ENCODE measurements at places on chromosomes 1 and 21.
A peak's percentile ranks its signal among the peaks of the same experiment; 100 is the strongest.

- no peak for DNase-seq
These were observed 33.5 kb upstream of the CCDC27 start for GRCh38 chr1:3718764-3719163.

DNA sequence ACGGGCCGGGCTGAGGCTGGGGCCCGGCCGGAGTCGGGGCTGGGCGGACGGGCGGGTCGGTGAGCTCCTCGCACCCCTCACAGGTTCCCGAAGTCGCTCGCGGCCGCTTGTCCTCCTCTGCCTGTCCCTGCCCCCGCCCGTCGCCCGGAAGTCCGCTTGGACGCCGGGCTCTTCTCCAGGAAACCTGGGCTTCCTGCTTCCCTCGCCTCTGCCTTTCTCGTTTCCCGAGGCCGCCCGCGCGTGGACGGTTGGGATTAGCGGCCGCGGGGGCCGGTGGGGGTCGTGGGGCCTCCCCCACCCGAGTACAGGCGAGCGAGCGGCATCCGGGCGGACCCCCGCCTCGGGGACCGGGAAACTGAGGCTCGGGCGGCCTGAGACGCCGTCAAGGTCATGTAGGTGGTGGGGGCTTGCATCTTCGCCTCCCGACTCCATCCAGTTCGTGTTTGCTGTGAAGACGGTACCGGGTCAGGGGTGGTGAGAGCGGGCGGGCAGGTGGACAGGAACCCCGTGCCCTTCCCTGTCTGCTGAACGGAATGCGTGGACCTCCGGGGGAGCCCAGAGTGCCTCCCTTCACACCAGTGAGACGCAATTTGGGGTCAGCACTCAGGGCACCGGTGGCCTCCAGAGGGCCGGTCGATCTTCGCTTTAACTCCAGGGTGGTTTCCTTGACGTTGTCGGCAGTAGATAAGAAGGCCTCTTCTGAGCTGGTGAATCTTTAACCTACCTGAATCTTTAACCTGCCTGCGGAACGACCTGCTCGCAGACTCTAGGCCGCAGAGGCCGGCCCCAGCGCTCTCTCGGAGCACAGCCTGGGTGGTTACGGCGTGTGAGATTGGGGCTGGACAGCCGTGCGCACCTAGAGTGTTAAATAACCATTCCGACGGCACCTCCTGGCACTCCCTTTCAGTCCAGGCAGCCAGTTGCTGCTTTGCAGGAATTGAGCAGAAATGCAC lies 686 bp downstream of the ARF1 start:
- peak; percentile 43 for DNase-seq

DNA sequence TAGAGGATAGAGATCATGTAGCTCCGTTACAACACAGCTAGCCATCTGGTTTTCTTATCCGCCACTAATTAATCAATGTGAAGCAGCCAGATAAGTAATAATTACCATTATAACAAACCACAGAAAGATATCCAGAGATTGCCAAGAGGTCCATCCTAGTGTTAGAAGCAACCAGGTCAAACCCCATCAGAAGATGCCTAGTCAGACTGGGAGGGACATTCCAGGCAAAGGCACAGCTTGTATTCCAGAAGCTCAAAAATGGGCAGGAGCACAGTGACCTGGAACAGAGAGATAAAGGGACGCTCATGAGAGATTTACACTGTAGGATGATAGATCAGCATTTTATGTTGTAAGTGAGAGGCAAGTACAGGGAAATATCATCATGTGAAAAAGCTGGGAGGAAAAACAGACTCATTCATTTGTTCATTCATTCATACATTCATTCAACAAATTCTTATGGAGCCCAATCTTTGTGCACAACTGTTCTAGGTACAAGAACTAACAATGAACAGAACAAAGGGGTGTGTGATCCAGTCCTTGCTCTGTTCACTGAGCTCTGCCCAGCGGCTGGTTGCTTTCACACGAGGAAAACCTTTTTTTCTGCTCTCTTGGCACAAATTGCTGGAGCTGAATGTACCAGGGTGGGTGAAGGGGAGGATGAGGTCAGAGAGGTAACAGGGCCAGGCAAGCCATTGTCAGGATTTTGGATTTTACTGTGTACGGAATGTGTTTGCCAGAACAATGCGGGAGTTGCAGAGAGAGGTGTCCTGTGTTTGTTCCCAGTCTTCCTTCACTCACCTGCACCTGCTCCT lies 240.8 kb upstream of the FGGY start:
- DNase-seq, result no peak

DNA sequence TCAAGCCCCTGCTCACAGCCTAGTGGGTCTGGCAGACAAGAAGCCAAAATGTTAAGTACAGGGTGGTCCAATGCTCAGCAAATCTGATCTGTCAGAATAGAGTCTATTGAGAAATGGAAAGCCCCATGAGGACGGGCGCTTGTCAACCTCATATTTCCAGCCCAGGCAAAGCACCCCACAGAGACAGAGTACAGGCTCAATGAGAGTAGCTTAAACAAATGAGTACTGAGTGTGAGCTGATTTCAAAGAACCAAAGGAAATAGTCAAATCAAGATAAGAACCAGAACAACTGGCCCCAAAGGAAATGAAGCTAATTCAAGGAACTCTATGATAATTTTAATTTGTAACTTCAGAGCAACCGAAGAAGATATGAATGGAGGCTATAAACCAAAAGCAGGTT lies 44.6 kb upstream of the SLC30A1 start:
- DNase-seq, result no peak

GRCh38 chr21:43924421-43925095 lies 59.5 kb downstream of the AGPAT3 start:
- DNase-seq, result no peak

- no peak for DNase-seq
These were observed 89.1 kb upstream of the SLC25A33 start for GRCh38 chr1:9449976-9450696.

DNA sequence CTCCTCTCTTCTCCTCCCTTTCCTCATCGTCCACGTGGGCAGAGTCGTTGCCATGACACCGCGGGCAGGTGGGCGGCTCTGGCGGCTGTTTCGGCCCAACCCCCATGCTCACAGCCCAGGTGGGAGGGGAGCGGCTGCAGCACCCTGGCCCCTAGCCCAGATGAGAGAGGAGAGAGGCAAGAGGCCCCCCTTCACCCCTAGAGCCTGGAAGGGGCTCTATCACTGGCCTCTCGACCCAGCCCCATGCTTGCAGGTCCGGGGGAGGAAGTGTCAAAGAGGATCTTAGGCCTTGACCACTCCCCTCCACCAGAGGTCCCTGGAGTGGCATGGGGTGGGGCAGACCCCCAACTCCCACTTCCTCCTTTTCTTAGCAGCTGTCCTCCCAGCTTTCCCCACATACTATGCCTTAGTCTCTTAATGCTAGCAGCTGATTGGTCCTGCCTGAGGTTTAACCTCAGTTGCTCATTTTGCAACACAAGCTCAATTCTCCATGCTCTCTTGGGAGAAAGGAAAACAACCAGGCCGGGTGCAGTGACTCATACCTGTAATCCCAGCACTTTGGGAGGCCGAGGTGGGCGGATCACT lies 10.4 kb downstream of the DLGAP3 start:
- no peak for DNase-seq

DNA sequence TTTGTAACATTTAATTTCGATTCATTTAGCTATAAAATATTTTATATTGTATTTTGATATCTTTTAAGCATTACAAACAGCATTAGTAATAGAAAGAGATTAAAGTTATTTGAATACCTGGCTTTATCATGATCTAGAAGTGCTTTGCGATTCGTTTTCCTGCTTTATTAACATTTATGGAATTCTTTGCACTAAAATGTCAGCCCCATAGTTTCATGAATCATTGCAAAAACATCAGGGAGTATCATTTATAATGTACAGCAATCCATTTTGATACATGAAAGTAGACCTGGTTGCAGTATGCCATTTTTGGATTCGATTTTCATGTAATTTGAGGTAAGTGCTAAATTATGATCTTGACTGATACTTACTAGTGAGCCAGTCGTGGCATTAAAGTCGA lies 108.0 kb upstream of the DPYD start:
- no peak for DNase-seq

DNA sequence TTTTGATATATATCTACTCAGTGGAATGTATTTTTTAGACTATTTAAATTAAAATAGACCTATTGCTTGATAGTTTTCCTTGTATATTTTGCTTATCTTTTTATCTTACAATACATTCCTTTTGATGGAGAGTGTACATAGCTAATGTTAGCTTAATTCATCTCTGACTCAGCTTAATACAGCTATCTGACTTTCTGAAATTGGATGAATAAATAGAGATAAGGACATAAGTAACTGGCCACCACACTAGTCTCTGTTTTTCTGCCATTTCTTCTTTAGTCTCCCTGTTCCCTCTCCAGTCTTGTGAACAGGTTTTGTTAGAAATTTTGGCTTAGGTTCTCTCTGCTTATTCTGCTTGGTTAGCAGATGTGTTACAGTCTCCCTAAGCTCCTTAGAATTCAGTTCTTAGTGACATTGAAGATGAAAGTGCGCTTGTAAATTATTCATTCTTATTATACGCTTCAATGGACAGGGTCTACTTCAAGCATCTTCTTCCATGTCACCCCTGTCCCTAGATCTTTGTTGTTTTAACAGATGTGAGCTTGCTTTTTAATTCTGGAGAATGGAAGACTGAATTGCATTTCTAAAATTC lies 59.6 kb downstream of the XPR1 start:
- no peak for DNase-seq

DNA sequence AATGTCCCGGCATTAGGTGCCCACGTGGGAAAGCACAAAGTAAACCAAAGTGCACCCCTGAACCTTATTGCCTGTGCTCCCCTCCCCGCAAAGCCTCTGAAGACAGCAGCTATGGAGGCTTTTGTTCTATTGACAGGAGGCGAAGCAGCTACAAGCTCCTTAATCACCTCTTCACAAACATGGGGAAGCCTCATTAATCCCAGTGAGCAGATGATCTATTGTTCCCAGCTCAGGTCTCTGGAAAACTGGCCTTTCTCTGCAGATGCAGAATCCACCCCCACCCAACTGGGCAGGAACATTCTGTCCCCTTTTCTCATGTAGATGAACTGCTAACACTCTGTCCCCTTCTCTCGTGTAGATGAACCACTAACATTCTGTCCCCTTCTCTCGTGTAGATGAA lies 190.5 kb upstream of the CSF3R start:
- no peak for DNase-seq

DNA sequence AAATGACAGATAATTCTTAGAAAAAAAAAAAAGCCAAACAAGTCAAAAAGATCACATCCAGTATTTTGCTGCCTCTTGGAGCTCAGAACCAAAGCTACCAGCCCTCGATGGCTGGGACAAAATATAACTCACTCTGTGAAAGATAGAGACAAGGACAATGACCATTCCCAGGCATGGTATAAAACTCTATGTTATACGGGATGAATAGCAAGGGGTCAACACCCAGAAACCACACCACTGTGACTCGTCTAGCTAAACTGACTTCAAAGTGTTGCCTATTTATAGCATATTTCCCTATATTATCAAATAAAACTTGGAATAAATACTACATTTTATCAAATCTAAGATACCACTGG lies 10.1 kb downstream of the TMEM63A start:
- no peak for DNase-seq

- DNase-seq, result no peak
These were observed 4.6 kb downstream of the POFUT2 start for GRCh38 chr21:45283035-45283610.

DNA sequence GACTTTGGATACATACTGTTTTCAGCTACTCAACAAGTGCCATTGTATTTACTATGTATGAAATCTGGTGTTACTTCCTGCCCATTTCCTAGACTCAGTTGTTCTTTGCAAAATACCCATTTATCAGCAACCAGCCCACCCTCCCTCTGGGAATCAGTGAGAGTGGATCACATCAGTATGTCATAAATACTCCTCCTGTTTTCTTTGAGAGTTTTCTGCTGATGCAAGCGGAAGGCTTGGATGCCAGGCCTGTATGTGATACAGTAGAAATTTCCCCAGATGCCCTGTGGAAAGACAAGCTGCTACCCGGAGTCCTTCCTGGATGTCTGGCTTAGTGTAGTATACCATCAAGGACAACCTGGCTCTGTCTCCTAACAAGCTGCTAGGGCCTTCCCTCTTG lies 2.4 kb upstream of the PTPRC start:
- DNase-seq, result no peak

- no peak for DNase-seq
These were observed 20.6 kb downstream of the SLC2A1 start for GRCh38 chr1:42937836-42938644.

DNA sequence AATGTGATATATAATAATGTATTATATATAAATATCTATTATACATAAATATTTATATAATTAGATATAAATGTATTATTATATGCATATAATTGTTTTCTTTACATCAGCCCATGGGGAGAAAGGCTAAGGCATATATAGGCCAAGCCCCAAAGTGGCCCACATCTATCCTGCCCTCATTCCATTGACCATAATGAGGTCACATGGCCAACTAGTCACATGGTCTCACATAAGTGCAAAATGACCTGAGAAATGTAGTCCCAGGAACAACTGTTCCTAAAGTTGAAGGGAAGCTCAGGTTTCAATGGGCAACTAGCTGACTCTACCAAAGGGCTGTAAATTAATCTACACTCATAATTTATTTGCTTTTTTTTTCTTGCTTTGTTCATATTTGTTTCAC lies 14.5 kb upstream of the CCDC185 start:
- DNase-seq, result no peak

DNA sequence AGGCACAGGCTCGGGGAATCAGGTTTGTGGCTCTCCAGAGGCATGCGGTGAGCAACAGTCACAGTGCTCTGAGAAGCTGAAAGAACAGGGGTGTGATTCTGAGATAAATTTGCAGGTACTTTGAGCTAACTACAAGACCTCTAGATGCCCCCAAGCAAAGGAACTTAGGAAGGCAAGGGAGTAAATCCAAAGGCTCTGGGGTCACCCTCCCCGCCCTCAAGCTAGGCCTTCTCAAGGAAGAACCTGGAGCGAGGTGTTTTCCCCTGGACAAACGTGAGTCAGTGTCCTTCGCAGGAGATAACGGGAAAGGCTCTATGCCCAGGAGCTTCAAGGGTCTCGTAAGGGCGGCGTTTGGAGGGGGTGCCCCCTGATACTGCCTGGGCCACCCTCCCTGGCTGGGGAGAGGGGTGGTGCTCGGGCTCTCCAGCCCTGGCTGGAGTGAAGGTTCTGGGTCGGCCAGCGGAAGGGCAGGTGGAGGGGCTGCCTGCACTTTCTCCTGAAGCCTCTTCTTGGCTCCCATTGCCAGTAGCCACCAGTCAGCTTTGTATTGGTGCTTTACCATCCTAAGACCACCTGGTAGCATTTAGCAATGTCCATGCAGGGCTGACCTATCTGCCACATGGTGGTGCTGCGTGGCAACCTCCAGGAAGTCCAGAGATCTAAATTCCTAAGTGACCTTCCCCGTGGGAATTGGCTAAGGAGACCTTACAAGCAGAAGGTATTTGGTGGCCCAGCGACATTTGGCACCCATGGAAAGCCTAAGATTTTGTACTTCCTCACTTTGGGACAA lies 44.0 kb downstream of the GPR161 start:
- no peak for DNase-seq

Measured in CD4-positive, CD25-positive, alpha-beta regulatory T cell (primary cell).